T follicular helper cell (primary cell): ENCODE measurements at places on chromosomes 5 and 9.

GRCh38 chr5:96952974-96953730, 17.3 kb downstream of the LNPEP start:
- no peak for DNase-seq

DNA sequence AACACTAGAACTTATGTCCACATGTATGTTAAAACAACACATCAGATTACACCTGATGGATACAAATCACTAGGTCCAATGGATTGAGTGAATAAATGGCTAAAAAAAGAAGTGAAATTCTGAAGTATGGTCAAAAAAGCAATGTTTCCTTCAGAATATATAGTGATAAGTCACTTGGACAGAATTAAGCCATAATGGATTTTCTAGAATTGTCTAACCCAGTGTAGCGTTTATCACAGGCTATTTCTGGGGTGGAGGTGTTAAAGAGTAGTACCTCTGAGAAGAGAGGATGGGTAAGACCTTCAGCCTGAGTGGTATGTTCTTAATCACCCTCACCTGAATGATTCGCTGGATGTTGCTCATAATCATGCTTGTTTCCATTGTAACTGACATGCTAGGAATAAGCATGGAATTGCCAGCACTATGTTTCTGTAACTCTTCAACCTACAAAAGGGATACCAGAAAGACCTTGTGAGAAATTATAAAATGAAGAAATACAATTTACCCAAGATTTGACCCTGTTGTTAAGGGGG, 33.2 kb downstream of the SLC31A2 start:
- DNase-seq: no peak

DNA sequence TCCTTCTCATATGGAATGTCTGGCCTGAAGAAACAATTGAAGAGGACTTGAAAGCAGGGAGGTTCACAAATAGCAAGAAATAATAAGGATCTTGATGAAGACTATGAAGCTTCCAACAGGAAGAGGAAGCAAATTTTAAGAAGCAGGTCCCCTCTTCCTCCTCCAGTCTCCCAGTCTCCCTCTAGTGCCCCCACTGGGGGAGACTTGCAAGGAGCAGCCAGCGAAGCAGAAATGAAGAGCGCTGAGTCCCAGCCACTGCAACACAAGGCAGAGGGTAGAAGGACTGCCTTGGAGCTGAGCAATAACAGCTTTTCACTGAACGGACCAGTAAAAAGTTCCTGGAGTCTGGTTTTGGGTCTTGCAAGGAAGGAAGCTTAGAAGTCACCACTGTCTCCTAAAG, 32.6 kb upstream of the ACO1 start:
- no peak for DNase-seq

GRCh38 chr9:38362852-38363588, 29.5 kb upstream of the ALDH1B1 start:
- no peak for DNase-seq

DNA sequence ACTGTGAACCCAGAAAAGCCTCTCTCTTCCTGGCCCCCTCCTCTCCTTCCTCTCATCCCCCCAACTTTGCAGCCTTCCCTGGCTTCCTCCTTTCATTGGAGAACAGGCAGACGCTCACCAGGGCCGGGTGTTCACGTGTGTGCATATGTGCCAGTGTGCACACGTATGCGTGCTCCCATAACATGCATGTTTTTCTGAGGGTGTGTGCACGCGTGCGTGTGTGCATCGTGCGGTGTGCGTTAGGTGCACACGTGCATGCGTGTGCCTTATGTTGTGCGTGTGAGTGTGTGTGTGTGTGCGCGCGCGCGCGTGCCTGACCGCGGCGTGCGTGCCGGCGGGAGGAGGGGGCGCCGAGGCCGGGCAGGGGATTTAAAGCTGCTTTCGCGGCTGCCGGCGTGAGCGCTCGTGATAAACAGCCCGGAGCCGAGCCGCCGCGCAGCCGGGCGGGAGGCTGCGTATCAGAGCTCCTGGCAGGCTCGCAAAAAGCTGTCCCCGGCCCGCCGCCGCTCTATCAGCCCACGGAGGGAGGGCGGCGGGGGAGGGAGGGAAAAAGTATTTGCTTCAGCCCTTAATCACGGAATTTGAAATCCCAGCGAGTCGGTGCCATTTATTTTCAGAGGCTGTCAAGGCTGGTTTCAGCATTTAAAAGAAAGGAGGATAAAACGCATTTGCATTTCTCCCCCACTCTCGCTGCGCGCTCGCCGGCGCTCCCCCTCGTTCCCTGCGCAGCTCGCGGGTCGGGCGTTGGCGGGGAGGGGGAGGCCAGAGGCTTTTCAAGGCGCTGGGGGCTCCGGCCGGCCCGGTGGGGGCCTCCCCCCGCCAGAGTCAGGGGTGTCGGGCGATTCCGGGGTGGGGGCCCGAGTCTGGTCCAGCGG, 183.9 kb downstream of the C9orf50 start:
- DNase-seq: no peak

GRCh38 chr5:171648279-171649074, 137.1 kb upstream of the SMIM23 start:
- DNase-seq: no peak

GRCh38 chr5:64834037-64834436, 65.3 kb downstream of the CWC27 start:
- no peak for DNase-seq

GRCh38 chr9:83304686-83305085, 233.5 kb downstream of the FRMD3 start:
- no peak for DNase-seq
